ENCODE measurements at places on chromosomes 3 and 15.

GRCh38 chr3:178318340-178318739 lies 217.9 kb upstream of the KCNMB2 start:
- no peak for DNase-seq

GRCh38 chr15:82810890-82811426 lies 1.5 kb downstream of the WHAMM start:
- no peak for DNase-seq

DNA sequence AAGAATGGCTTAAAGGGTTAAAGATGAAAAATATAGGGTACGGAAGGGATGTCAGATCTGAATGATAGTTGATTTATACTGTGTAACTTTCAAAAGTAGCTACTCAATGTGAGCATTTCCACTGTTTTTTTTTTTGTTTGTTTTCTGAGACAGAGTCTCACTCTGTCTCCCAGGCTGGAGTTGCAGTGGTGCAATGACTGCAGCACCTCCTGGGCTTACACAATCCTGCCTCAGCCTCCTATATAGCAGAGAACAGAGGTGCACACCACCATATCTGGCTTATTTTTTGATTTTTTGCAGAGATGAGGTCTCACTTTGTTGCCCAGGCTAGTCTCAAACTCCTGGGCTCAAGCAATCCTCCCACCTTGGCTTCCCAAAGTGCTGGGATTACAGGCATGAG lies 9.9 kb upstream of the PXK start:
- DNase-seq: no peak

GRCh38 chr3:86029590-86029989 lies 961.4 kb downstream of the VGLL3 start:
- DNase-seq: no peak

DNA sequence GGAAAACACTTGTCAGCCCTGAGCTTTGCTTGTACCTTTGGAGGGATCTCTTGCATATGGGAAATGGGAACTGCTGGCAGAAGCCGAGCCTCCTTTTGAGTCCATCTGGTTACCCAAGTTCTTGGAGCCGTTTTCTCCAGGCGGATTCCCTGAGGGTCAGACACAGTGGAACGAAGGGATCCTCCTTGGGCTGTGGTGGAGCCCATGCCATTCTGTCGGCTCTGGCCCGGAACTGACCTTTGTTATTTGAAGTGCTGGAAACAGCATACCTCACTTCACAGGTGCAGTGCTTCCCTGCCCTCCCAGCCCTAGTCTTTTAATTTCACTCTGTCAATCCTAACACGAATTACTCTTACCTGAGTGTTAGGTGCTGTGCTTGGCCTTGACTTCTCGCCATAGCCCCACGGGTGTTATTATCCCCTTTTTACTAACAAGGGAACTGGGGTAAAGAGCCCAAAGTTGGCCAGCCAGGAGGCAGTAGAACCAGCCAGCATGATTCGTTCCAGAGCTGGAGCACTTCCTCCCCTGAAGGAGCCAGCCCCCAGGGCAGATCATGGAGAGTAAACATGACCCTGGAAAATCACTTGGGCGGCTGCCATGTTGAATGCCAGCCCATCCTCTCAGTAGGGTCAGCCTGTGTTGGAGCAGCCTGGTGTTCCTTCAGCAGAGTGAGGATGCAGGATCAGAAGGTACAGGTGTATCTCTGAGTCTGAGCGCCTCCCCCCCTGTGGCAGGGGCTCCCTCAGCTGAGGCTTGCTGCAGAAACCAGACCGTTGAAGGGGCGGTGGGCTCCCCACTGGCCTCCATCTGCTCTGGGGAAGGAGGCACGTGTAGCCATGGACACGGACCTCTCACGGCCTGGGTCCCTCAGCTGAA lies 143.2 kb downstream of the DNAJB8 start:
- DNase-seq: no peak

DNA sequence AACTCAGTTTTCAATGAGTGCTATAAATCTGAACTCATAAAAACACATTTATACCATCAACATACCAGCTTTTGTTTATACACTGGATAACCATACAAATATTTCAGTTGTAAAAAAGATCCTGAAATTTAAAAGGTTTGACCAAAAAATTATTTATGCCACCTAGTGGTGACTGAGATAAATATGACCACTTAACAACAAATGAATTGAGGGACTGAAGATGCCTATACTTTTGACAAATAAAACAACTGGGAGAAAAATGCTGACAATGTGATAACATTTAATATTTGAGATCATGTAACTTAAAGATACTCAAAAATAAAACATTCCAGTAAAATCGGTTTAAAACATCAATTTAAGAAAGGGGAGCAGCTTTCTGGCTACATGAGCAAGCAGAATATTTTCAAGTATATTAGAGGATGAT lies 30.4 kb downstream of the ATG3 start:
- peak; percentile 14 for DNase-seq

All from SK-N-MC (cell line).